ENCODE measurements at places on chromosomes 1 and 21.

- DNase-seq: no peak
These were observed 500 bp downstream of the EPHA10 start for GRCh38 chr1:37764414-37764825.

- no peak for DNase-seq
These were observed 725.8 kb downstream of the MRPL39 start for GRCh38 chr21:24881506-24881905.

GRCh38 chr1:210262897-210263272, 30.3 kb downstream of the SERTAD4 start:
- DNase-seq: no peak

DNA sequence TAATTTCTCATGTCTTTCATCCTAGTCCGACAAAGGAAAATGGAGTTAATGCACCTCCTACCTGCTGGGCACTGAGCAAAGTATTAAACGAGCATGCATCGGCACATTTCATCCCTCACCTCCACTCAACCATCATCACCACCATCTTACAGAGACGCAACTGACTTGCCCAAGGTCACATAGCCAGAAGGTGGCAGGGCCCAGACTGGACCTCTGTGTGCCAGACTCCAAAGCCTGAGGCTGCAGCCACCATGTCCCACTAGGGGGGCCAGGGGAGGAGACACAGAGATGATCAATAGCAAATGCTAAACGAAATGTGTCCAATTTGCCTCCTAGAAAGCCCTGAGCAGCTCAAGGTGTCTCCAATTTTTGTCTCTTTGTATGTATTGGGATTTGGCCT, 163.7 kb upstream of the EDN2 start:
- DNase-seq: no peak

- no peak for DNase-seq
These were observed 55.5 kb upstream of the CNN3 start for GRCh38 chr1:94982398-94982797.

- DNase-seq: no peak
These were observed 64.5 kb upstream of the LYST start for GRCh38 chr1:235931171-235931738.

DNA sequence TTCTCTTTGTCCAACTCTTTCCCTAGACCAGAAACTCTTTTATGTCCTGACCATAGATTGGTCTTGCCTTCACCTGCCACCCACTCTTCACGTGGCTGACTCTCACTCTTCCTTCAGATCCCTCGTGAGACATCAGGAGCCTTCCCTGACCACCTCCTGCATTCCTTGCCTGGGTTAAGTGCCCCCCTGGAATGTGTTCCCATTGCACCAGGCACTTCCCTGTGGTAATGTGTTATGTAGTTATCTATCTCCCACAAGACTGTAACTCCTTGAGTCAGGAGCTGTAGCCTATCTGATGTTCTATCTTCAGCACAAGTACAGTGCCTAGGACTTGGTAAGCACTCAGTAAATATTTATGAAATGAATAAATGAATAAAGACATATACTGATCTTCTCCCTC, 111.2 kb upstream of the CTTNBP2NL start:
- DNase-seq: no peak

DNA sequence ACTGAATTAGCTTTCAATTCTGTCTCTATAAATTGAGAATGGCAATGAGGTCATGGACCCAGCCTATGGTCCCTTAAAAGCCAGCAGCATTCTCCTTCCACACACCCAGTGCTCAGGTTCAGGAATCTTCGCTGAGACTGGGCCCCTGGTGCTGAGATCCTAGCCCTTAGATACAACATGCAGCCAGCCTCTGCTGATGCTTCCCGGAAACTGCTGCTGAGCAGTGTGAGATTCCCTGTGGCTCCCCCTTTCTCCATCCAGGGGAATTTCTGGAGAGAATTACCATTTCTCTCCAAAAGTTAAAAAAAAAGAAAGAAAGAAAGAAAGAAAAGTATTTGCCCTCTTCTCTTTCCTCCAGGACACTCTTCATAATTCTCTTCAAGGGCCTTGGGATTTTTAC, 31.7 kb upstream of the RALGPS2 start:
- DNase-seq: no peak

GRCh38 chr1:97424209-97424608, 496.6 kb downstream of the DPYD start:
- DNase-seq: no peak

DNA sequence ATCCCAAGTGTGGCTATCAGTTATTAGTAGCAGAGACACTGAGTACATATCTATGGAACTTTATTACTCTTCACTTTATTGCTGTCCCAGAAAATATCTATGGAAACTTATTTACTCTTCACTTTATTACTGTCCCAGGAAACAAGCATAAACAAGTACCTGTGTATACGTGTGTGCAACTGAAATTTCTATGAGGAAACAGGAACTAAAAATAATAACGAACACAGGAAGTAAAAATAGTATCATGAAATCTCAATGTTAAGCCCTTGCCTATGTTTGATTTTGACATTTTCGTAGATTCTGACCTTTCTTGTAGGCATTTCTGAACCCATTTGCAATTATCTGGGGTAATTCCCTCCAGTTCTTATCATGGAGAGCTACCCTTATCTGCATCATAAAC, 64.9 kb upstream of the KRTAP19-8 start:
- no peak for DNase-seq

DNA sequence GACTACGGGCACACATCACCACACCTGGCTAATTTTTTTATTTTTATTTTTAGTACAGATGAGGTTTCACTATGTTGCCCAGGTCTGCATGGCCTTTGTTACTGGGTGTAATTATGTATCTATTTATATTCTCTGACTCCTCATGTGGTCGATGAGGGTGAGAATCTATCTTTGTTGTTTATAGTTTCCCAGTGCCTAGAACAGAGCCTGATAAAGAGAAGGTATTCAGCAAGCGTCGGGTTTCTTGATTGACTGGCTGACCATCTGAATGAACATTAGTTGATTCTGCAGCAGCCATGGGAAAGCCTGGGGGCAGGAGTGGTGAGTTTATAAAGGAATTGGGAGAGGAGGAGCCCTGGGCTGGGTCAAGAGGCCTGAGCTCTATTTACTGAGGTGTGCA, 28.5 kb downstream of the SERINC2 start:
- no peak for DNase-seq

- DNase-seq: no peak
These were observed 6.5 kb downstream of the PYCR2 start for GRCh38 chr1:225917536-225917935.

- DNase-seq: no peak
These were observed 42.9 kb upstream of the LGALS8 start for GRCh38 chr1:236480758-236481436.

Data from NCI-H2107 (cell line).